OCI-LY7 (cell line): ENCODE measurements at places on chromosomes 2 and 18.
A peak's percentile ranks its signal among the peaks of the same experiment; 100 is the strongest.

GRCh38 chr2:156321243-156321904 is 11.1 kb downstream of the NR4A2 start:
- DNase-seq = no peak

- DNase-seq = peak; percentile 60
These were observed 301.8 kb upstream of the ID2 start for GRCh38 chr2:8380026-8380425.

GRCh38 chr2:150872756-150873395 is 385.4 kb upstream of the RND3 start:
- DNase-seq = no peak

- peak; percentile 21 for DNase-seq
These were observed 590.8 kb upstream of the ID2 start for GRCh38 chr2:8090748-8091700.

DNA sequence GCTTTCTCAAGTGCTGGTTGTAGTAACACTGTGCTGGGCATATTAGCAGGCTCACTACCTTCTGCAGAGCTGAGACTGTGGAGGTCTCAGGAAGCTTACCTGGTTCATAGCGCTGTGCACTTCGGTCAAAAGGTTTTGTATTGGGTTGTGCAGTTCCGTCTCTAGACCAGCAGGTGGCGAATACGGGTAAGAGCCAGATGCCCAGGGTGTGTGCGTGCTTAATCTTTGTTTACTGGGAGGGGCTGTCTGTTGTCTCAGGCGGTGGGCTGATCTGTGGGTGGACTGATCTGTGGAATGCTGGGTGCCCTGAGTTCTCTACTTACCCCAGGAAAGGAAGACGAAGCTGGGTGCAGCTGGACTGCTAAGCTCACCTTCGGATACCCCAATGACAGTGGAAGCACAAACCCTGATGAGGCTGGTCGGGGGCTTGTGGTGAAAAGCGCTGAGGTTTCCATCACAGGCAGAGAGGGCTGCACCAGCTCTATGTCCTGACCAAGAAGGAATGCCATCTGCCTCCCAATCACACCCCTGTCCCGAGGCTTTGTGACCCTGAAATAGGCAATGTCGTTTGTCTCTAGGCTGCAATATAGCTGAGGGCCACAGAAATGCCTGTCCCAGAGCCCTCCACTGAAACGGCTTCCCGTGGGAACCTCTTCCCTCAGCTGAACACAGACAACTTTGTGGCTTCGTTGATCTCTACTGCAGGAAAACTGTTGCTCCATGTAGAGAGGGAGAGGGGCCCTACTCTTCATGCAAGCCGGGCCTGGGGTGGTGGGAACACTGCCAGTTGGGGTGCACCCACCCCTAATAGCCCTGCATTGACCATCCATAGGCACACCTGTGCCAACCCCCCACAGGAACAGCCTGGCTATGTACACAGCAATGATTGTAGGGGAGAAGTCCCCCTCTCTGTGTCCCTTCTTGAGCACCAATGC is 45.9 kb upstream of the FAM117B start:
- peak; percentile 86 for DNase-seq

DNA sequence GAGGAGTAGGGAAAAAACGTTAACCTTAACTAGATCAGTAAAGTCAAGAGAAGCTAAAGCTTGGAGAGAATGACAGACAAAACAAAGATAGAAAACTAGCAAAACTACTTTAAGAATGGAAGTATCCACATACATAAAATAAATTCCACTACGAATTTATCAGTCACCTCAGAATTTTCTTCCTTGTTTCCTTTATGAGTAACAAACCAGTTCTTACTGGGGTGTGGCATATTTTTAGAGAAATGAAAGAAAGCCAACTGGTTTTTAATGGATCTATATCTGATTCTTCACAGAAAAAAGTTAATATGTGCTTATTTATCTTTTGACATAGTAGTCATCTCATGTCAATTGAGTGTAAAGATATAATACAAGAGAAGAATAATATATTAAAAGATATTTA is 2033.7 kb upstream of the CELF4 start:
- DNase-seq = no peak

GRCh38 chr2:107775791-107776190 is 50.9 kb upstream of the RGPD4 start:
- DNase-seq = no peak

DNA sequence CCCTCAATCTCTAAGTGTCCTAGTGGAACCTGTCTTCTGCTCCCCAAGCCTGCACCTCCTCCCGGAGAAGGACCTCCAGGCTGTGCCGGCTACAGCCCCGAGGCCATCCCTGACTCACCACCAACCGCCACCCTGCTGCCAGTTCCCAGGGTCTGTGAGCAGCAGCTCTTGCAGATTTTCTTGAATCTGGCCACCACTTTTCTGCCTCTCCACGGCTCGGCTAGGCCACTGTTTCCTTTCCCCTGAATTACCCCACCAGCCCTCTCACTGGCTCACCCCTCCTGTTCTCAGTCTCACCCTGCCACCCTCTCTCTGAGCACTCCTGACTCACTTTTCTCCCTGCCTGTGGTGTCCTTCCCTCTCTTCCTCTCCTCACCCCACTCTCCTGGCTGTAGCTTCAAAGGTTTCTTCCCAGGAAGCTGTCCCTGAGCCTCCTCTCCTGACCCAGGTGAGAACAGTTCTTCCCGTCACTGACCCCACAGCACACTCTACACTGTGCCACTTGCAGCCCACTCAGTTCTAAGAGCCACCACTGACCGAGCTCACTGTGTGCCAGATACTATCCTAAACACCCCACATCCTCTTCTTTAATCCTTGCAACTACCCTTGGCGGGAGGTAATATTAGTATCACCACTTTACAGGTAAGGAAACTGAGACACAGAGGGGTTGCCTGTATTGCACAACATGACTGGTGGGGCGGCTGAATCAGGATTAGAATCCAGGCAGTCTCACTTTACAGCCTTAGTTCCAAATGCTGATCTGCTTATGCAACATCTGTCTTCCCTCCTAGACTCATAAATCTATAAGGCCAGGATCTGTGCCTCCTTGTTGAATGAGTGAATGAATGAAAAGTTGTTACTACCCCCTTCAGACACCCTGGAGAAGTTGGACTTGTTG is 111.6 kb downstream of the SMAD7 start:
- no peak for DNase-seq

DNA sequence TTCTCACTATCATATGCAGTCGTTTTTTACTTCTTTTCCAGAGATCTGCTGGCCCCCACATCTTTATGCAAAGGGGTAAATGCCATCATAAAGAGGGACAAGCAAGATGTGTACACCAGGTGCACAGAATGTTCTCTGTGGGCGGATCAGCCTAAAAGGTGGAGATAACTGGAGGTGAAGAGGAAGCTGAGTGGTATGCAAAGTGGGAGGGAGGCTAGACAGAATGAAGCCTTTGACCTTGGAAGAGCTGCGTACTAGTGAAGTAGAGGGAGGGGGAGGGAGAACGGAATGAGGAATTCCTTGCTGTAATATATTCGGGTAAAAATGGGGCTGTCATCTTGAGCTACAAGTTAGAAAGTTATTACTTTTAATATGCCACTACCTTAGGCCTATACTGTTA is 287.5 kb upstream of the VRK2 start:
- DNase-seq = no peak

DNA sequence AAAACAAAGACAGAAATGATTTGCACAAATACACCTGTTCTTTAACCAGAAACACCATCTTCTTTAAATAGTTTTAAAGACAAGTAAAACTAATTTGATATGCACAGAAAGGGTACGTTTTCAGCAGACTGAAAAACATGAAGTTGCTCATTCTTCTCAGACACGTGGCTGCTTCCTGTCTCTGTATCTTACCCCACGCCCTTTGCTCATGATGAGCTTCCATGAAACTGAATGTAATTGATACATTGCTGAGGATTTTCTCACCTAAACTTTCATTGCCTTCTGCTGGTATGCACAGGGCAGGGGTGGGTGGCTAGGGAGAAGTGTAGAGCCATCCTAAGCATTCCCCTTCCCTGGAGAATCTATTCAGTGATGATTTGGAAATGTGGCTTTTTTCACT is 644.3 kb downstream of the BCL11A start:
- DNase-seq = no peak

GRCh38 chr2:148528356-148529064 is 116.0 kb upstream of the EPC2 start:
- no peak for DNase-seq

- no peak for DNase-seq
These were observed 75.5 kb upstream of the TXNDC2 start for GRCh38 chr18:9810299-9810698.

DNA sequence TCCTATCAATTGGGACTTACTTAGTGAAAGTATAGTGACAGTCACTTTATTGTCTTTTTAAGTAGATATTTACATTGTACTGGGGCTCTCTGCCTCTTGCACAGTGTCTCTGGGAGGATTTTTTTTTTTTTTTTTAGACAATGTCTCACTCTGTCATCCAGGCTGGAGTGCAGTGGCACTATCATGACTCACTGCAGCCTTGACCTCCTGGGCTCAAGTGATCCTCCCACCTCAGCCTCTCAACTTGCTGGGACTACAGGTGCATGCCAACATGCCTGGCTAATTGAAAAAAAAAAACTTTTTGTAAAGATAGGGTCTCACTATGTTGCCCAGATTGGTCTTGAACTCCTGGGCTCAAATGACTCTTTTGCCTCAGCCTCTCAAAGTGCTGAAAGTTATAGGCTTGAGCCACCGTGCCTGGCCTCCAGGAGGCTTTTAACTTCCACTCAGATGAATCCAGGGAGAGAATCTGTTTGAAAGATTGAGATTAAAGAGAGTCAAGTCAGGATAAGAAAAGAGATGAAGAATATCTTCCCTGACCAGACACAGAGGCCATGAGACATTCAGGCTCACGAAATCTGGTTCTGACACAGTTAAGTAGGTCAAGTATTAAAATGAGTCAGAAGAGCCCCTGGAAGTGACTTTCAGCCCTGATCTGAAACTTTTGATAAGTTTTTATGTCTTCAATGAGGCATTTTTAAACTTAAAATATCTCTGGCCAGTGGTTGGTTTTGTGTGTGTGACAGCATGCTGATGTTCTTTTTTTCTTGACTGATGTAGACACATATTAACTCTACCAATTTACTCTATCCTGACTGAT is 18.3 kb downstream of the ARHGEF33 start:
- no peak for DNase-seq

DNA sequence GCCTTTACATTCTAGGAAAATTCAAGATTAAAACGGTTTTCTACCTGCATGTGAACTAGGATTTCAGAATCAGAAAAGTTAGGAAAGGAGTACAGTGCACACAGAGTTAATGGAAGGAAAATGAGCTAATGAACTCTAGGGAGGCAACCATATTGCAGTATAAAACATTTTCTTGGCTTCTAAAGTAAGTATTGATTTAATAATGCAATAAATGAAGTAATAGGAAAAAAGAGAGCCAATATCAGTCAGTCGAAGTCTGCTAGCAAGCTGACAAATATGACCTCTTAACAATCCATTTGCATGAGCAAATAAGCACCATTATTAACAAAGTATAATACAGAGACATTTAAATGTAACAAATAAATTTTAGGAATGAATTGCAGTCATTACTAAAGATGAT is 80.2 kb upstream of the COL3A1 start:
- DNase-seq = no peak

DNA sequence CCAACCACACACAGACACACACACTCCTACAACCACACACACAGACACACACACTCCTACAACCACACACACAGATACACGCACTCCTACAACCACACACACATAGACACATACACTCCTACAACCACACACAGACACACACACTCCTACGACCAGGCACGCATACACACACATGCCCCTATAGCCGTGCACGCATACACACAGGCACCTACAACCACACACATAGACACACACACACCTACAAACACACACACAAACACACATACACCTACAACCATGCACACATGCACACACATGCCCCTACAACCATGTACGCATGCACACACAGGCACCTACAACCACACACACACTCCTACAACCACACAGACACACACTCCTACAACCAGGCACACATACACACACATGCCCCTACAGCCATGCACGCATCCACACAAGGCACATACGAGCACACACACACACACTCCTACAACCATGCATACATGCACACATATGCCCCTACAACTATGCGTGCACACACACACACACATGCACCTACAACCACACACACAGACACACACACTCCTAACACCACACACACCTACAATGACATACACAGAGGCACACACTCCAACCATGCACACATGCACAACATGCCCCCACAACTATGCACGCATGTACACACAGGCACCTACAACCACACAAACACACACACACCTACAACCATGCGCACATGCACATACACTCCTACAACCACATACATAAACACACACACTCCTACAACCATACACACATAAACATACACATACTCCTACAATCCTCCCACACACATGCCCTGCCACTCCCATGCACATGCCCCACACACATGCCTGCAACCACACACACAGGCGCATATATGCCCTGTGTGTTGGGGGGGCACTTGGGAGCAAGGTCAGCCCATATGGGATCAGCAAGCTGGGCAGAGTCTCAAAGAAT is 19.1 kb upstream of the TEX51 start:
- DNase-seq = no peak

- no peak for DNase-seq
These were observed 95.1 kb upstream of the WDSUB1 start for GRCh38 chr2:159381574-159381973.

- no peak for DNase-seq
These were observed 129.5 kb downstream of the FAM124B start for GRCh38 chr2:224272237-224272910.

- no peak for DNase-seq
These were observed 127.1 kb downstream of the LPIN1 start for GRCh38 chr2:11873356-11874154.

GRCh38 chr18:3088449-3088848 is 75.5 kb upstream of the LPIN2 start:
- no peak for DNase-seq

- DNase-seq = peak; percentile 56
These were observed 45.3 kb downstream of the LRPPRC start for GRCh38 chr2:43950383-43951008.

DNA sequence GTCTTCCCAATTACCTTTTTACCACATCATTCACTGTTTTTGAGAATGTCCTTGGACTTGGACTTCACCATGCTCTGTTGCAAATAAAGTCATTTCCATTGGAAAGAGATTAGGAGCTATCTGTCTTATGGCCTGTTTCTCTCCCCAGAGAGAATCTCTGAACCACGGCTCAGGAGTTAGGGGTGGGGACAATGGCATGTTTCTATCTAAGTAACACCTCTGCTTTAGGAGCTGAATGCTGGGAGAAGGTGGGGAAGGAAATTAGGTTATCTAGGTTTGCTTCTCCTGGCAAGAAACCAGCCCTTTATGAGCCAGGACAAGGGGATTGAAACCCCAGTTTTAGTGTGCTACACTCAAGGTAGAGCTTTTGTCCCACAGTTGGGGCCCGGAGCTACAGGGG is 86.3 kb downstream of the AGPS start:
- DNase-seq = no peak

DNA sequence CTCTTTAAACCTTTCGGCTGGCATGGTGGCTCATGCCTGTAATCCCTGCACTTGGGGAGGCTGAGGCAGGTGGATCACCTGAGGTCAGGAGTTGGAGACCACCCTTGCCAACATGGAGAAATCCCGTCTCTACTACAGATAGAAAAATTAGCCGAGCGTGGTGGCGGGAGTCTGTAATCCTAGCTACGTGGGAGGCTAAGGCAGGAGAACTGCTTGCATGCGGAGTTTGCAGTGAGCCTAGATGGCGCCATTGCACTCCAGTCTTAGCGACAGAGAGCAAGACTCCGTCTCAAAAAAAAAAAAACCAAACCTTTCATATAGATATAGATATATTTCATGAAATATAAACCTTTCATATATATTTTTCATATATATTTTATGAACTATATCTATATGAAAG is 864.7 kb downstream of the TRIB2 start:
- DNase-seq = no peak

- DNase-seq = no peak
These were observed 462.6 kb downstream of the RNF144A start for GRCh38 chr2:7379799-7380198.
